HuH-7.5 (cell line): ENCODE measurements at places on chromosomes 7 and 10.

DNA sequence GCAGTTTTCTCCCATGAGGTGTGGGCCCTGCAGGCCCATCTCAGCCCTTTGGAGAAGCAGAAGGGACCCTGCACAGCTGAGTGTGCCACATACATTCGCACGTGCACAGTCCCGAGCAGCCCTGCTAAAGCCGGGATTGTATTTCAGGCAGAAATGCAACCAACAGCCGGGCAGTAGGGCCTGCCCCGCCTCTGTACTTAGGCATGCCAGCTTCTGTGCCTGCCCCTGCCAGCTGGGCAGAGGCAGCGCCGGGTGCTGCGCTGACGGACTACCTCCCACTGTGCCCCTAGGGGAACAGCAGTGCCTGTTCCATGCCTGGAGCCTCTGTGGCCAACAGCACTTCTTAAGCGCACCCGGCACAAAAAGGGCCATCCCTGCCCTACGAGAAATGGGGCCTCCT, 170.3 kb downstream of the NEURL1 start:
- no peak for DNase-seq

DNA sequence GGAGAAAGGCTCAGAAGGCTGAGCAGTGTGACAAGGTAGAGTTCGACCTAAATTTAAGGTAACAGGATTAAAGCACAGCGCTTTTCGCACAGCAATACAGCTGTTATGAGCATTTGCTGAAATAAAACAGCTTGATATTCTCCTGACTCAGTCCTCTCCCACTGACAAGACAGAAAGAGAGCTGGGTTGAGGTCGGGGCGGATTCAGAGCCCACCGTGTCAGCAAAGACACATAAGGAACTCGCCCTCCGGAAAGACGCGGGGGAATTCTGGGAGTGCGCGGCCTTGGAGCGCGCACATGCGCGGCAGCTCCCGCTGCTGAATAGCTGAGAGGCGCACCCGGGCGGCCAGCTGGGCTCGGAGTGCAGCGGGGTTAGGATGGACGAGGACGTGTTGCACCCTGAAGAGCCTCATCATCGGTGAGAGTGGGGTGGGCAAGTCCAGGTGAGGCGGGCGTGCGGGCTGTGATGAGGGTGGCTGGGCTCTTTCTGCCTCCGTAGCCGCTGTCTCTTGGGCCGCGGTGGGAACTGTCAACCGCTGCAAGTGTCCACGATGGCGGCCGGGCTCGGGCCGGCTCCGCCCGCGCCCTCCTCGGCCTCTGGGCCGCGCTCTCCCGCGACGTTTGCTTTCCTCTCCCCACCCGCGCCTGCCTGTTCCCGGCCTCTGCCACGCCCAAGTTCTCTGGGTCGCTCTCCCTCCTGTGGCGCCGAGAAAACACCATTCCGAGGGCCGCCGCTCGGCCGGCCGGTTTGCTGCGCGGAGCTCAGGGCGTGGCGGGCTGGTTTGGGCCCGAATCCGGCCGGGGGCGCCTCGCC, 120.6 kb downstream of the LYZL1 start:
- DNase-seq = peak; percentile 71

DNA sequence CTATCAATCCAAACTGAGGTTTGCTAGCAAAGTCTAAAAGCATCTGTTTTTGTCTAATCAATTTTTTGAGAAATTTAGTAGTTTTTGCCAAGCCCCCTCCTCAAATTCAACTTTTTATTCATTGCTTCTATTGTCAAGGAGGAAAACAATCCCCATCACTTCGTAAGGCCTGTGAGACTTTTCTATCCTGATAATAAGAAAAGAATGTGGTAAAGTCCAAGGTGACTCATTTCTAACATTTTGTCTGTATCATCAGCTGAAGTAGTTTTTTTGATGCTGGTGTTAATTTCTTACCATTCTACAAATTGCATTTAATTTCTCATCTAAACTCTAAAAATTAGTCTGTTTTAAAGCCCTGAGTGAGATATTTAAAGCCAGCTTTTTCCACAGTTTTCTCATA, 11.7 kb downstream of the ANK3 start:
- no peak for DNase-seq

- DNase-seq = no peak
These were observed 2.8 kb downstream of the UPK3B start for GRCh38 chr7:76512941-76513816.

- peak; percentile 34 for DNase-seq
These were observed 162.7 kb downstream of the DIP2C start for GRCh38 chr10:526651-527312.

- peak; percentile 29 for DNase-seq
These were observed 272.3 kb downstream of the TRIL start for GRCh38 chr7:28685644-28686417.

GRCh38 chr7:87561102-87561501, 39.6 kb downstream of the ABCB1 start:
- DNase-seq = no peak

- DNase-seq = no peak
These were observed 10.0 kb downstream of the ZNF800 start for GRCh38 chr7:127382301-127383085.

DNA sequence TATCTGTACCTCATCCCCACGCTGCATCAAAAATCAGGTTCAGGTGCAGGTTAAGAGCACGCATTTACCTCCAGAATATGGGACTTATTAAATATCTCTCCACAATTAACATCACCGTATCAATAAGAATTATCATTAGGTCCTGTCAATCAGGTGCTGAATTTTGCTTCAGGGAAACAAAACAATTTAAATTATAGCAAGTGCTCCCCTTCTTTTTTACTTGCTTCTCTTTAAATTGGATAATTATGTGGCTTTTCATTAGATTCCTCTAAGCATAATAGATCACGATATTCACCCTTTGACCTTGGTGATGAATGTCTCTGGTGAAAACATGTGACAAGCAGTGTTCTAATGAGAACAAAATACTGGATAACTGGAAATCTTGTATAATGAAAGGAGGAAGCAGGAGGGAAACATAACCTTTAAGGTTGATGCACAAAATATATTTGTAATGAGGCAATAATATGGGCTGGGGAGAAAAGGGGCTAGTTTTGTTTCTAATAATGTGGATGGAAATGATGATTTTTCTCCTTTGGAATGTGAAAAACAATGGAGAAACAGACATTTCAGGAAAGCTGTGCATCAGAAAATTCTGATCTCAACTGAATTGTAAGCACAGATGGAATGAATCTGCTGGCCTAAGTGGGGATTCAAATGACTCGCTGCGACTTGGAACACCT, 166.9 kb downstream of the SNX10 start:
- no peak for DNase-seq

DNA sequence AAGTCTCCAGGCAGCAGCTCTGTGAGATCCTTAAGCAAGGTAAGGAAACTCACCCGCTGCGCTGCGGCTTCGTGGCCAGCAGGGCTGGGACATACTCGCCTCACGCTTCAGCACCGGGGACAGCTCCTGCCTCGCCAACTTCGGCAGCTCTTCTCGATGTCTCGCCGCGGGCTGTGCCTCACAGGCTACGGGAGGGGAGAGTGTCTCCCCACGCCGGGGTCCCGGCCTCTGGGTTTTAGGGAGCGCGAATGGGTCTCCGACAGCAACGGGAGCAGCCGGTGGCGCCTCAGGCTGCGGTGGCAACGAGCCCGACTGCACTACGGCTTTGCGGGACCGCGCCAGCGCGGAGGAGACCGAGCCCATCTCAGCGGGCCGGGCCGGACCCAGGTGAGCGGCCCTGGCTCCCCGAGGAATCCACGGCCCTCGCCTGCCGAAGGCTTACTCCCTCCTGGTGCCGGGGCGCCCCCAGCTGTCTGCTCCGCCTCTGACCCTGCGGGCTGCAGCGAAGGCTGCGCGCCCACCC, 62.4 kb downstream of the LSM5 start:
- DNase-seq = peak; percentile 72

DNA sequence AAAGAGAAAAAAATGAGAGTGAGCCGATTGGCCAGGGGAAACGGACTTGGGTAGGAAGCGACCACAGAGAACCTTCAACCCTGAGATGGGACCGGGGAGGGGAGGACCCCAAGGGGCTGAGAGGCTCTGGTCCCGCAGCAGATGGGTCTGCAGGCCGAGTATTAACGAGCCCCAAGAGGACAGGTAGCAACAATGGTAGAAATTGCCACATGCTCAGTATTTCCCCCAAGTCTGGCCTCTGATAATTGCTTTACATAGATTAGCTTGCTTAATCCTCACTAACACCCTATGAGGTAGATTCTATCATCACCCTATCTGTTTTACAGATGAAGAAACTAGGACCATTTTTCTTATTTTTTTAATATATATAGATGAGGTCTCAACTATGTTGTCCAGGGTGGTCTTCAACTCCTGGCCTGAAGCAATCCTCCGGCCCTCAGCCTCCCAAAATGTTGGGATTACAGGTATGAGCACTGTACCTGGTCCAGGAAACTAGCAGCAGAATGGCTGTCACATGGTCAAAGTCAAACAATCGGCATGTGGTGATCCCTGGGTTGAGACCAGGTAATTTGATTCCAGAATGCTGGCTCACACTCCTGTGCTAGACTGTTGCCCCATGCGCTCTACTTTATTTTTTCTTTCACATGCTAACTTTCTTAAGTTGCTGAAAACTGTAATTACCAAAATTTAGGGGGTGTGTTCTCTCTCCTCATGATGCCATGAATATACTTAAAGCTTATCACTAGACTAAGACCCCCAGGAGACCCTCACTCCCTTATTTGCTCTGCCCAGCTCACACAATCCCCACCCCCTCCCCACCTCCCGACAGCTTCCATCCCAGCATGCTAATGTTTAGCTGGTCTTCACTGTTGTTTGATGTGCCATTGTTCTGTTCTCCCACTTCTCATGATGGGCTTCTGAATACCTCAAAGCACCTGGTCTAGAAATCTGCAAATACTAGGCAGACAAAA, 67.9 kb upstream of the AFAP1L2 start:
- DNase-seq = no peak

- no peak for DNase-seq
These were observed 74.6 kb upstream of the STRIP2 start for GRCh38 chr7:129359638-129360037.

GRCh38 chr7:990933-991728, 8.2 kb downstream of the CYP2W1 start:
- DNase-seq = no peak

GRCh38 chr7:34313289-34313688, 344.7 kb upstream of the NPSR1 start:
- no peak for DNase-seq

GRCh38 chr10:34727595-34728033, 87.5 kb downstream of the PARD3 start:
- no peak for DNase-seq
